ENCODE measurements at places on chromosomes 2 and 18.

DNA sequence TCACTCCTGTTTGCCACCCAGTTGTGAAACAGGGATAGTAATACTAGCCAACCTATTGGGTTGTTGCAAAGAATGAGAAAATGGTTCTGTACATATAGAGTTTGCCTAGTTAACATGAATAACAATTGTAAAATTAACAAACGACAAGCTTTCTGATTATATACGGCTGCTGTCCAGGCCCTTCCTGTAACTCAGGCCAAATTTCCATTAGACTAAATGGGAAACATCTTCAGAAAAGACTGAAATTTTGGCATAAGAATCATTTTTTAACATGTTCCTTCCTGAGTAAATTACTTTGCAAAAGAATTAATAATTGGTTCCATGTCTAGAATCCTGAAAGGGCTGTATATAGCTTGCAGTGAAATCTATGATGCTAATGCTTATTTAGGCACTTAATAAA, 117.7 kb upstream of the SATB2 start:
- DNase-seq, result no peak

- DNase-seq, result no peak
Observed at GRCh38 chr2:233209533-233210171, 41.8 kb upstream of the ATG16L1 start.

DNA sequence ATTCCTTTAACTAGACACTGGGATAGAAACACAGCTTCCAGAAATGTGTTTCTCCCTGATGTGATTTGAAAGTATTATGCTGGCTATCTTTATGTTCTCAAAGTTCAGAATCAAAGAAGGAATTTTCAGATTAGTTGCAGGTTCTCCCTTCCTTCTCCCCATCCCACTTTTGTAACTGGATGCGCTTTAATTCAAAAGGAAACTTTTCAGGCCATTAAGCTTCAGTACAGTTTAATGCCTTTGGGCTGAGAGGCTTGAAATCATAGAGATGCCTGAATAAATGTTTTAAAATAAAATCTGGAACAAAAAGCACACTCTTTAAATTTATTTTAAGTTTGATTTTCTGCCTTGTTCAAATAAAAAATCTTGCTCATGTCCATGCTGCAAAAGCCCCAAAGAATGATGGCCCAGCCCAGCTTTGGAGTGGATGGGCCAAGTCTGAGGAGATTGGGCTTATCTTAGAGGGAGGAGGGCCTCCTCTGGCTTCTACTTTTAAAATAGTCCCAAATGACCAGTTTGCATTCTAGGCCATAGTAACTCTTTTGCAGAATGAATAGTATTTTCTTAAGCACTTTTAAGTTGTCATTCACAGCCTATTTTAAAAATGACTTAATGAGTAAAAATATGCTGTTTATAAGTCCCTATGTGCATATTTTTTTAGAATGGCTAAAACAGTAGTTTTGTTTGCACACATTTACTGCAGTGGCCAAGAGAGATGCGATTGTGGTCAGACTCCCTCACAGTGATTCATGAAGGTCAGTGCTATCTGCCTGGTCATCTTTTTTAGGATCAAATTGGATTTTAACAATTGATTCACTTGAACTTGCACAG, 129.2 kb downstream of the MTX2 start:
- no peak for DNase-seq

DNA sequence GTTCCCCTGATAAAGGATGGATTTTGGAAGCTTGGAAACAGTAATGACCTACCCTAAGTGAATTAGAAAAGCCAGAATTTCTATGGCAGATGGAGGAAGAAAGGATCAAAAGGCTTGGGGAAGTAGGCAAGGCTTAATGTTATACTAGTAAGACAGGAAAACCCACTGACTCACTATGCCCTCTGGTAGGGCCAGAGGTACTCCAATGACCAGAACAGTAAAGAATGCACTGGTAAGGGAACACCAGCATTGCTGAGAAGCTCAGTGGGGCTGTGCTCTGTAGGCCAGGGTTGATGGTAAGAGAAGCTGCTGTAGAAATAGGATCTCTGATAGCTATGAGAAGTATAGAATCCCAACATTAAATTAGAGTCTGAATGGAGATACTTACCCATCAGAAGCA, 126.4 kb downstream of the GFPT1 start:
- no peak for DNase-seq

- DNase-seq, result no peak
Observed at GRCh38 chr2:167187978-167188967, 300.0 kb downstream of the XIRP2 start.

DNA sequence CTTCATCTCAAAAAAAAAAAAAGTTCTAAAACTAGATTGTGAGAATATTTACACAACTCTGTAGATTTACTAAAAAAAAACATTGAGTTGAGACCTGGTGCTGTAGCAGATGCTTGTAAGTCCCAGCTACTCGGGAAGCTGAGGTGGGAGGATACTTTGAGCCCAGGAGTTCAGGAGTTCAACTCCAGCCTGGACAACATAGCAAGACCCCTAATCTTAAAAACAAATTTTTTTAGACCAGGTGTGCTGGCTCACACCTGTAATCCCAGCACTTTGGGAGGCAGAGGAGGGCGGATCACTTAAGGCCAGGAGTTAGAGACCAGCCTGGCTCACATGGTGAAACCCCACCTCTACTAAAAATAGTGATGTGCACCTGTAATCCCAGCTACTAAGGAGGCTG, 108.9 kb downstream of the MEMO1 start:
- no peak for DNase-seq

GRCh38 chr2:40097691-40098385, 318.8 kb upstream of the THUMPD2 start:
- DNase-seq, result no peak

DNA sequence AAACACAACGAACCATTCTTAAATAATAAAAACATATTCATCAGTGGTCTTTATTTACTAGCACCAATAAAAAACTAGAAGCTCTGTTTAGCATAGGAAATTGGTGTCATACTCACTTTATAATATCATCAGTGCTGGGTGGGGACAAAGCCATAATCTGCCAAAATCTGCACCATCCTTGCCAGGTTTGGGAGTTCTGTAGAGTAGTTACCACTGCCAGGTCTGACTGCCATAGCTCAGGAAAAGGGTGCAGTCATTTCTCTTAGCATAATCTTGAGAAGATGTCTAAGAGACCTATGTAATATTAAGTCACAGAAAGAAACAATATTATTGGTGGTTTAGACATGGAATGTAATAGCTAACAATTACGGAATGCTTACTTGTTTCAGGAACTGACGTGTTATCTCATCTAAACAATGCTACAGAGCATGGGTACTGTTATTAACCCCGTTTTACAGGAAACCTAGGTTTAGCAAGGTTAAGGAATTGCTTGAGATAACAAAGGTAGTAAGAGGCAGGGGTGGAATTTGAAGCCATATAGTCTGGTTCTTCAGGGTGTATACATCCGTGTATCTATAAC, 1.6 kb upstream of the MARCHF7 start:
- no peak for DNase-seq

DNA sequence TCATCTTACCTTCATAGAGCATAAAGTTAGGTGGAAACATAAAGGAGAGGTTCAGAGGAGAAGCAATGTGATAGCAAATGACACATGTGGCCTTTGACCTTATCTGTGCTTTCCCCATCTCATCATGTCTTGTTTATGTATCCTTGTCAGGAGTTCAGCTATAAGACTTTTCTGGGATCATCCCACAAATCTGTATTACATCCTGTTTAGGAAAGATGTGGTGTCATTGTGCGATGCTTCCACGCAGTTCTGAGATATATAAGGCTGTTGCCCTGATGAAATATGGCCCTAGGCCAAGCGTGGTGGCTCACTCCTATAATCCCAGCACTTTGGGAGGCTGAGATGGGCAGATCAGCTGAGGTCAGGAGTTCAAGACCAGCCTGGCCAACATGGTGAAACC, 15.5 kb upstream of the MGAT5 start:
- no peak for DNase-seq

DNA sequence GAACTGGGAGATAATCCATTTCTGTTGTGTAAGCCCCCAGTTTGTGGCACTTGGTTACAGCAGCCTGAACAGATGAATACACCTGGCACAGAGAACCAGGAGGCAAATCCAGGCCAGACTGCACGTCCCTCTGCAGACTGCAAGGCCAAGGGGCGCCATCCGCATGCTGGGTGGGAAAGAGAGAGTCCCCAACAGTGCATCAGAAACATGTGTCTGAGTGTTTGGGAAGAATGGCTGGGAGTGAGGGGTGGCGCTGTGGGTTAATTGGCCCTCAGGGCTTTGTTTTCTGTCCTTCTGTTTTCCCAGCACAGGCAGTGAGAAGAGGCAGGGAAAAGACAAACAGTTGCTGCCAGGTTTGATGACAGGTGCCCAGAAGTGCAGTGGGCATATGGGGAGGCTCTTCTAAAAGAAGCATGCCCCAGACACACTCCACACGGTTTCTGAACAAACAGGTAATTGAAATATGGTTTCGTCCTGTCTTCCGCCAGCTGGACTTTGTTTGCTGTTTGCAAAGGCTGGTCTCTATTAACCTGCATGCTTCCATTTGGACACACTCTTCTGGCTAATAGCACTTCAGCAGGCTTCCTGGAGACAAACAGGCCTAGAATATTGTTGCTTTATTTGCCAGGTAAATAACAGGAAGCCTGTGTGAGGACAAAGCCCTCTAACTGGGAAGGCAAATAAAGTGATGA, 43.4 kb upstream of the SEC11C start:
- DNase-seq, result no peak

- DNase-seq, result no peak
Observed at GRCh38 chr2:155384555-155385123, 686.1 kb downstream of the KCNJ3 start.

- no peak for DNase-seq
Observed at GRCh38 chr2:231613663-231614558, 21.2 kb downstream of the TEX44 start.

Data from stimulated activated CD8-positive, alpha-beta memory T cell treated with anti-CD3 and anti-CD28 coated beads, Interleukin-4, amount 100 ng/mL, for 1 hour (primary cell).